ENCODE measurements at places on chromosomes 1 and 21. TPM values are rescaled to one million over a fixed set of nuclear protein-coding genes. Genes with fewer than 3 reads are reported as not detected.
A peak's percentile ranks its signal among the peaks of the same experiment; 100 is the strongest.

Gene SLC1A7
- under 0.01 TPM for total RNA-seq

Gene ILDR2
- total RNA-seq = 0.43 TPM

Gene IFI6
- total RNA-seq = 39.3 TPM

Gene RGS18
- not detected for total RNA-seq

Gene RAB4A
- 18.6 TPM for total RNA-seq

Gene PACC1
- total RNA-seq = 11.2 TPM

Gene NBPF26
- total RNA-seq = 32.8 TPM

Gene HHIPL2
- not detected for total RNA-seq

Gene G0S2
- total RNA-seq = 4.8 TPM

Gene C1orf141
- not detected for total RNA-seq

DNA sequence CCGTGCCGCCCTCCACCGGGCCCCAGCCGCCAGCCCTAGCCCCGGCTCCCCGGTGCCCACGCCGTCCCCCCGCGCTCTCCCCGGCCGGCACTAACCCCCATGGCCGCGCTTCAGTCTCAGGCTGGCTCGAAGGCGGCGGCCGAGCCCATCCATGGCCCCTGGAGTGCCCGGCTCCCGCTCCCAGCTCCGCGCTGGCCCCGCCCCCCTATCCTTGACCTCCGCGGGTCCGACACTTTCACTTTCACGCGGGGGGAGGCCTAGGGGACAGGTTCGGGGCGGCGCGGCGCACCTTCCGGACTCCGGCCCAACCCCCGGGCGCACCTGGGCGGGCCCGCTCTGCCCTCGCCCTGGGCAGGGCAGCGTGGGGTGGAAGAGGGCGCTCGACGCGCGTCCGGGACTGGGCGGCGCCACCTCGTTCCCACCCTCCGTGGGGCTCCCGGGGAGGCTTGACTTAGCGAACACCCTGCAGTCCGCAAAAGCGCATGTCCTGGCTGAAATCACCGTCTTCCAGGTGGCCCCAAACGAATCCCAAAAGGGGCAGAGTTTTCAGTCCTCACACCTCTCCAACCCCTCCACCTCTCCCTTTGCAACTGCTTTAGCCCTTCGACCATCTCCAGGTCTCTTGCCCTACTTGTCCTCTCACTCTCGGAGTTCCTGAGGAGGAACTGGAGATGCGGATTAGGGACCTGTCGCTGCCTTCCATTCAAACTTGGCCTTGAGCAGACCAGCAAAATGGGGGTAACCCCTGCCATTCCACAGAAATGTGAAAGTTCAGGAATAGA is 3.9 kb upstream of the DENND2D start:
- no peak for DNase-seq

DNA sequence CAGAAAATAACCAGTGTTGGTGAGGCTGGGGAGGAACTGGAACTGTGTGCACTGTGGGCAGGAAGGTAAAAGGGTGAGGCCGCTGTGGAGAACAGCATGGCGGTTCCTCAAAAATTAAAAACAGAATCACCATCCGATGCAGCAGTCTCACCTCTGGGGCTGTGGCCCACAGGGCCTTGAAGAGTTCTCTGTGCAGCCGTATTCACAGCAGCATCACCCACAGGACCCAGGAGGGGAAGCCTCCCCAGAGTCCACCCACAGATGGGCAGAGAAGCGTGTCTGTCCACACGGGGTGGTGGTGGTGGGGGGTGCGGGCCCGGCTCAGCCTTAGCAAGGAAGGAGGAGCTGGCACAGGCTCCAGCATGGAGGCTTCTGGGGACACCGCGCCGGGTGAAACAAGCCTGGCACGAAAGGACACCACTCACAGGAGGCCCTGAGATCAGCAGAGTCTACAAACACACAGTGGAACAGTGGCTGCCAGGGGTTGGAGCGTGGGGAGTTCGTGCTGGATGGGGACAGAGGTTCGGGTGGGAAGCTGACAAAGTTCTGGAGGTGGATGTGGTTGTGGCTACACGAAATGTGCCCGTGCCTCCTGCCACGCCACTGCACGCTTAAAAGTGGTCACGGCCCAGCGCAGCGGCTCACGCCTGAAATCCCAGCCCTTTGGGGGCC is 11.5 kb downstream of the MORN1 start:
- no peak for DNase-seq

GRCh38 chr1:10225573-10225972 is 15.2 kb downstream of the KIF1B start:
- DNase-seq = peak; percentile 69

GRCh38 chr1:212077028-212077427 is 41.5 kb downstream of the DTL start:
- DNase-seq = no peak

DNA sequence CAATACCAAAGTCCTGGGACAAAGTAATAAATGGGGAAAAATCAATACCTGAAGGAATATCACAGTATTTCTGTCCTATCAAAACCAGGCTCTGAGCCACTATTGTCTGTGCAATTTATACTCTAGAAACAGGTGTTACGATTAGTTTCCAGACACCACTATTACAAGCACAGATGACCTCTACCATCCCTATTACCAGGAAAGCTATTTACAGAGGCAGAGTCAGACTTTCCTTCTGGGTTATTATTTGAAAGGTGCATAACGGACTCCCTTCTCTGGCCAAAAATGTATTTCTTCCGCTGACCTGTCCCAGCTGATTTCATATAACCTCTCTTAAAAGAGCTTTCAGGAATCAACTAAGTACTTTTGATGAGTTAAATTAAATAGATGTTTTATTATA is 154.6 kb upstream of the LRRC7 start:
- no peak for DNase-seq

- no peak for DNase-seq
Measured at GRCh38 chr1:12772520-12772919, 1.0 kb upstream of the PRAMEF12 start.

DNA sequence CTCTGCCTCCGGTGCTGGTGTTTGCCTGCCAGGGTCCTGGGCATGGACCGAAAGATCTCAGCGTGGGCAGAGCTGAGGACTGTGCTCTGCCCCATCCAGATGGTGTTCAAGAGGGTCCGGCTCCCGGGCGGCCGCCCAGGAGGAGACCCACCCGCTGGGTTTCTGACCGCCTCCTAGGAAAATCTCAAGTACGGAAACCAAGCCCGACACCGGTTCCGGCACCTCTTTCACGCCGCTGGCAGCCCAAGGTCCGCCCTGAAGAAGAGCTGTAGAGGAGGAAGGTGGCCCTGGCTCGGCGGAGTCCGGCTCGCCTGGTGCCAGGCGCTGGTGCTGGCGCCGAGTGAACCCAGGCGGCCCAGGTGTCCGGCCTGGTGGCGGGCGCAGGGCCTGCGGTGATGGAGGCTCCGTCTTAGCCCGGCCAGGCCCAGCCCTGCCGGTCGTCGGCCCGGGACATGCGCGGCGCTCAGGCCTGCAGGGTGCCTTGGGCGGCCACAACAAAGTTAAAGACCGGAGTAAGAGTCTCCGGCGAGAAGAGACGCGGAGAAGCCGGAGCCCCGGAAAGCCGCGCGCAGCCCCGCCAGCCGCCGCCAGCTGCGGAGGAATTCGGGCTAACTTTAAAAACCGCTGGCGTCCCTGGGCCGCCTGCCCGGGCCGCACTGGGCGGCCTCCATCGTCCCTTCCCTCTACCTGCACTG is 1.5 kb downstream of the GRIK3 start:
- DNase-seq = no peak

DNA sequence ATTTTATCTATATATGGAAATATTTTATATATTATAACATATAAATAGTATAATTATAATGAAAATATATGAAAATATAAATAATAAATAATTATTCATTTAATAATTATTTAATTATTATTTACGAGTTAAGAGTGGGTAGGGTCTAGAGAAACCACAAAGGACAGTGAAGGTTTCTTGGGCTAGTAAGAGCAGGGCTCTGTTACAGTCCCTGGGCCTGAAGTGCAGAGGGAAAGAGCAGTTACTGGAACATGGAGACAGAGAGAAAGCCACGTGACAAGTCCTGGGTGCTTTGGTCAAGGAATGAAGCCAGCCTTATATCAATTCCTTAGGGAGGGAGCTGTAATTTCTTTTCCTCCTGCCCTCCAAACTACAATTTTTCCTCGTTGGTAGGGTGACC is 117.2 kb upstream of the OLIG2 start:
- DNase-seq = no peak

DNA sequence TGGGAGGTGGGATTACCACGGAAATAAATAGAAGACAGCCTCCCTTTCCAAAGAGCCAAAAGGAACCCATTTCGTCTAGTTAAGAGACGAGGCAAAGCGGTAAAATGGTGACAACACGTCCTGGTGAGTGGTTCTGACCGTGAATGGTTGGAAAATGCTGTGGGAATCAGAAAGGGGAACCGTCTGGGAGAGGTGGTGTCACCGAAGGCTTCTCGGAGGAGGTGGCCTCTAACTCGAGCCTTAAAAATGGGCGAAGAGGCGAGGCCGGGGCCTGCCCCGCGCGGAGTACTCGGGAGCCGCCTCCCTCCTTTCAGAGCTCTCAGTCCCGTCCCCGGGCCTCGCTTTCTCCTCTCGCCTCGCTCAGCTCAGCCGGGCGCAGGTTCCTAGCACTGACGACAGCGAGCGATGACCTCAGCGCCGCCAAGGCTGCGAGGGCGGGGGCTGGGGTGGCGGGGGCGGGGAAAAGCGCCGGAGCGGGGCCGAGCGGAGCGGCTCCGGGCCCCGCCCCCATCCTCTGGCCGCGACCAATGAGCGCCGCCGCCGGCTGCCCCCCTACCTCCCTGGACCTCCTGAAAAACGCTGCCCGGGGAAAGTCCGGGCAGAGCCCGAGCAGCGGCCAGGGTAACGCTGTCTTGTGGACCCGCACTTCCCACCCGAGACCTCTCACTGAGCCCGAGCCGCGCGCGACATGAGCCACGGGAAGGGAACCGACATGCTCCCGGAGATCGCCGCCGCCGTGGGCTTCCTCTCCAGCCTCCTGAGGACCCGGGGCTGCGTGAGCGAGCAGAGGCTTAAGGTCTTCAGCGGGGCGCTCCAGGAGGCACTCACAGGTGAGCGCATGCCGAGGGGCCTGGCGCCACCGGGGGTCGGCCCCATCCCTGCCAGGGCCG is at the start of gene BTG2:
Gene BTG2, plus strand, starts transcription at position 601 of the 890 bp plus-strand sequence. Its CDS starts 88 bp downstream, at position 689.
- DNase-seq = peak; percentile 90

DNA sequence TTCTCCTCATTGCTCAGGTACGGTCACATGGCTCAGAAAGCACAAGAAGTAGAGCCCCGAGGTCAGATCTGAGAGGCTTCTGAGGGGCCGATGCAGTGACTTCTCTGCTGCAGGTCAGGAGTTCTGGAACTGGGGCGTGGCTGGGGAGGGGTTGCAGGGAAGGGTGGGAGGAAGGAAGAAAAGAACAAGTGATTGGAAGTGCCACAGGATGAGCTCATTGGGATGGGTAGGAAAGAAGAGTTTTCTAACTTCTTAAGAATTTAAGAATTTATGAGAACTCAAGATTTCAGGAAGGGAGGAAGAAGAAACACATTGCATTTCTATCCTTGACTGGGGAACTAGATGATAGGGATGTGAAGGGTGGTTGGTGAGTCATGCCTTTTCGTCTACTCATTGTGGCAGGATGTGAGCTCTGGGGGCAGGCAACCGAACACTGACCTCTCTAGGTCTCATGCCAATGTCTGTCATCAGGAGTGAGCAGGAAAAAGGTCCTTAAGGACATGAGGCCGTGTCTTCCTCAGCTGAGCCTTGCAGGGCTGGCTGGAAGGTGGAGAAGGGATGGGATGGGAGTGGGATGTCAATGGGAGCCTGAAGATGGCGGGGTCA is 497 bp downstream of the FCRLB start:
- DNase-seq = peak; percentile 70

DNA sequence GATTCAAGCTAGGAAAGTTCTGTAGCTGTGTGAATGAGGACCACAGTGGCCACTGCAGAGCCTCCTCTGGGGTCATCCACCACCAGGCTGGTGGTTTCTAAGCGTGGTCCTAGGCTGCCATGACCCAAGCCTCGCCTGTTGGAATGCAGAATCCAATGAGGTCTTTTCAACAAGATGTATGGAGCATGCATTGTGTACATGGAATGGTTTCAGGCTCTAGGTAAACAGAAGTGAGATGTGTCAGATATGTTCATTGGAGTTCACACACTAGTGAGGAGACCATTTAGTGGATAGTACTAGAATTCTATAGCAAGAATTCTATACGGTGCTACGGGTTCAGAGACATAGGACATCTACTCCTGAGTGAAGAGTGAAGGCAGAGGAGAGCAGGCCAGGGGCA is 10.7 kb downstream of the RNU5D-1 start:
- no peak for DNase-seq

DNA sequence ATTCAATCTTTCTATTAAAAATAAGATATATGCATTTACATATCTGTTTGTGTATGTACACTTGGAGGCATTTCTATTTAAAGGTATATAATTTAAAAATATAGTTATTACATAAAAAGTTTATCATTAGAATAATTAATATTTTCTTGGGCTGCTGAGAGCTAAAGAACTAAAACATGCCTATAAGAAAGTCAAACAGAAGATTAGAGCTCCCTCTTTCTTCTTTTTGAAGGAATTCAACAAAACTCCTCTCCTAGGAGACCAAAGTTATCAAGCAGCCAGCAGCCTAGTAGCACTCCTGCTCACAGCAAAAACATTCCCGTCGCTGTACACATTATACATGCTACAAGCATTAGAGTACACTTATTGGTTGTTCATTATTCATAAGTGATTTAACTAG is 216.4 kb downstream of the VAV3 start:
- DNase-seq = peak; percentile 21

DNA sequence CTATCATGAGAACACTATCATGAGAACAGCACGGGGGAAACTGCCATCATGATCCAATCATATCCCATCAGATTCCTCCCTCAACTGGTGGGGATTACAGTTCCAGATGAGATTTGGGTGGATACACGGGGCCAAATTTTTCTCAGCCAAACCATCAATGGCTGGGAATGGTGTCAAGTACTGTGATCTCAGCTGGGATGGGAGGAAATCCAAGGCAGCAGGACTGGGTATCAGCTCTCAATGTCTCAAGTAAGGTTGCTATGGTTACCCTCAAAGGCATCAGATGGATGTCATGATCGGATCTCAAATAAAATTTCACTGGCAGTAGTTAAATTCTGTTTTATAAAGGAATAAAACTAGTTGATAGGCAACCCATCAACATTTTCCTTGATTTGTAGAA is 399.0 kb downstream of the KCNT2 start:
- DNase-seq = no peak

- peak; percentile 48 for DNase-seq
Measured at GRCh38 chr1:225881081-225881958, 860 bp downstream of the TMEM63A start.

DNA sequence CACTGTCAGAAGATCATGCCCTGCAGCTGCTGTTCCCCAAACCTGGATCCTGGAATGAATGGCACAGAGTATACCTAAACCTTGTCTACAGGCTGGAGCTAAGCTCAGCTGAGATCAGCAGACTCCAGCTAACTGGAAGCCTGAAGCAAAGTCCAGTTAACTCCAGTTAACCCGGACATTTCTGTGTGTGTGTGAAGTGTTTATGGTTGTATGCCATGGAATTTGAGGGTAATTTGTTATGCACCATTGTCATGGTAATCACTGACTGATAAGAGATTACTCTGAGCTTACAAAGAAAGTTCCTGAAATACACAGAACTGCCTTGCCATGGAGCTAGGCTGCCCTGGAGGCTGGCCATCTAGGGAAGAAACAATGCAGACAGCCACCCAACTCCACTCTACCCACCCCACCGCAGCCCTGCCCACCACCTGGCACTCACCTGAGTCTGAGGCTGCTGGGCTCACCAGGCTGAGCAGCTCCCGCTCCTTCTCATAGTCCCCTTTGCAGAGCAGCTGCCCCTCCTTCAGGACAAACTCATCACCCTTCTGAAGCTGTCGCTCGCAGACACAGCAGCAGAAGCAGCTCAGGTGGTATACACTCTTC is 107.4 kb downstream of the LMX1A start:
- DNase-seq = no peak
